ENCODE measurements at places on chromosomes 4 and X. TPM values are rescaled to one million over a fixed set of nuclear protein-coding genes. Genes with fewer than 3 reads are reported as not detected.

DNA sequence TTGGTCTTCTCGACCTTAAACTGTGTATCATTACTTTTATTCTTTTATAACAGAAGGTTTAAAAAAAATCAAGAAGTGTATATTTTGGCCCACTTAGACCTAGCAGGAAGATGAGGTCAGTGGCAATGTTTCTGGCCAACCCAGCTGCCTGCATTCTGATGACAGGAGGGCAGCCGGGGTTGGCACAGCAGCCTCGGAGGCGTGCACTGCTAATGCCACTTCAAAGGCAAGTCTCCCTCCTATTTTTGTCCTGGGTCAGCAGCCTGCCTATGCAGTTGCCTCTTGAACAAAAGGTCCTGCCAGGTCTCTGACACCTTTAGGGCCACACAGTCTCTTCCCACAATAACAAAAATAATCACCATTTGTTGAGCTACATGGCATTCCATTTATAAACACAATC lies 89.4 kb upstream of the MYOZ2 start:
- H3K27ac ChIP-seq = no peak overlapping the region
- no peak for DNase-seq
- no peaks in the 10 kb centered on the region for H3K36me3 ChIP-seq
- peaks cover 3% of the 10 kb centered on the region for H3K4me1 ChIP-seq

DIPK2B gene
- total RNA-seq = not detected

GRCh38 chrX:40531056-40531826 lies 49.5 kb upstream of the ATP6AP2 start:
- H3K36me3 ChIP-seq = no peaks in the 10 kb centered on the region
- no peak overlapping the region for H3K4me3 ChIP-seq
- no peaks in the 10 kb centered on the region for H3K4me1 ChIP-seq
- H3K27ac ChIP-seq = no peak overlapping the region
- H3K27me3 ChIP-seq = no peaks in the 10 kb centered on the region

- H3K27ac ChIP-seq = no peak overlapping the region
- H3K4me3 ChIP-seq = no peak overlapping the region
- H3K4me1 ChIP-seq = no peaks in the 10 kb centered on the region
- H3K36me3 ChIP-seq = no peaks in the 10 kb centered on the region
Measured at GRCh38 chr4:7530082-7530481, 95.4 kb upstream of the PSAPL1 start.

GAGE12F gene
- total RNA-seq = not detected

DNA sequence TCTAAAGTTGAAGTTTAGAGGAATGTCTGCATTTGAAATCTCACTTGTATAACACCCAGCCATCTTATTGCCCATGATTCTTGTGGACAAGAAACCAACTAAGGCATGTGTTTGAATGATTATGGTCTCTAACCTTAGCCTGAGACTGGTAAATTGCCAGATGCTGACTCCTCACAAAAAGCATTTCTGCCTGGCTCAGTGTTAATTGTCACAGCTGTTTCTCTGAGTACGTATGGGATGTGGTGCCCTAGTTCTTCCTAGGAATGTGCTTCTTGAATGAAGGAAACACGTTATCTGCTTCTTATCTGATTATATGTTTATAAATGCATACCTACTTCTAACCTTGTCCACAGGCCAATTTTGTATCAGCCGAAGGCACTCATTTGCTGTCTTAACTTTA lies 63.1 kb upstream of the NDP start:
- H3K36me3 ChIP-seq = no peaks in the 10 kb centered on the region
- H3K4me3 ChIP-seq = no peak overlapping the region
- peaks cover 8% of the 10 kb centered on the region for H3K4me1 ChIP-seq
- no peak for DNase-seq

AMTN gene
- not detected for total RNA-seq

DNA sequence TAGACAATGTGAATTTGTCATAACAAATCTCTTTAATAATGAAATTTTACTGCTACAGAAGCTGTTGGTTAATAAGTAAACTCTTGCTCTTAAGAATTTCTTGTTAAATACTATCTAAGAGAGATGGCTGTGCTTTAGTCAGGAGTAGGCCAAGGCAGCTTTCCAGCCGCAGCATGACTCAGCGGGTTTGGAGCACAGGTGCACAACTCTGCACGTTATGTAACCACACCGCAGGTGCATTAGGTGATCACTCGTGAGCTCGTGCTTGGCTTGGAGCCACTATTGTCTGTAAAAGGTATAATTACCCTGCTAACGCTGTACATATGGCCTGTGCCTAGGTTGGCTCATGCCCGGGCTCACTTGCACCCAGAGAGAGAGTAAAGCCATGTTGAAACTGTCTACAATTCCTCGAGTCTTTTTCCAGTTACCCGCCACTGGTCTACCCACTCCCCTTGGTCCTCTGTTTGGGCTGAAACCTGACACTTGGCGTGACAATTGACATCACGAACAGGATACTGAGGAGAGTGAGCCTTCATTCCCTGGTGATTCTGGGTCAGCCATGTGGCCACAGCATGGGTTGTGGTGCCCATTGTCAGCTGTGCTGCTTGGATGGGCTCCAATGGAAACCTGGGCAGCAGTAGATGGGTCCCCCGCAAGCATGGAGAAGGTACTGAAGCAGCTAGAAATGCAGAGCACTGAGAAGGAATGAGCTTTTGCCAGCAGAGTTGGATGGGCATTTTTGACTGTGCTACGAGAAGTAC lies 18.4 kb upstream of the ANAPC4 start:
- no peak for DNase-seq
- H3K27me3 ChIP-seq = no peaks in the 10 kb centered on the region
- no peak overlapping the region for H3K27ac ChIP-seq
- no peaks in the 10 kb centered on the region for H3K4me1 ChIP-seq

- no peak for DNase-seq
- H3K4me1 ChIP-seq = no peaks in the 10 kb centered on the region
- H3K27ac ChIP-seq = no peak overlapping the region
- H3K36me3 ChIP-seq = no peaks in the 10 kb centered on the region
- H3K4me3 ChIP-seq = no peak overlapping the region
- no peaks in the 10 kb centered on the region for H3K27me3 ChIP-seq
Measured at GRCh38 chrX:141133272-141133671, 43.7 kb downstream of the LDOC1 start.

Measured in activated CD8-positive, alpha-beta T cell treated with anti-CD3 and anti-CD28 coated beads for 36 hours (primary cell).